ENCODE measurements at places on chromosomes 7 and 10.

DNA sequence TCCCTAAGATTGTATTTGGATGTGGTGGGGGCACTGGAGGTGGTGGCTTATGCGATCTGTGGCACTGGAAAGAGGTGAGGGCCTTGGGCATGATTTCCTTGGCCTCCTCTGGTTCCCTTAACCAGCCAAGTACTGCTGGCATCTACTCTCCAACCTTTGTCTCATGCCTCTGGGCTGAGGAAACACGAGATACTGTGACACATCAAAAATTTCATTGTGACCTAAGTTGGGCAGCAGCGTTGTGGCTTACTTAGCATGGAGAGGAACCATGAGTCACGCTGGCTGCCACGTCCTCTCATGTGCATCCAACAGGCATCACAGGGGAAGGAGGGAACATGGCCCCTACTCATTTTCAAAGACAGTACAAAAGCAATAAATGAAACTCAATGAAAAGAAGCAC, 29.7 kb upstream of the GSDME start:
- DNase-seq = peak; percentile 91

DNA sequence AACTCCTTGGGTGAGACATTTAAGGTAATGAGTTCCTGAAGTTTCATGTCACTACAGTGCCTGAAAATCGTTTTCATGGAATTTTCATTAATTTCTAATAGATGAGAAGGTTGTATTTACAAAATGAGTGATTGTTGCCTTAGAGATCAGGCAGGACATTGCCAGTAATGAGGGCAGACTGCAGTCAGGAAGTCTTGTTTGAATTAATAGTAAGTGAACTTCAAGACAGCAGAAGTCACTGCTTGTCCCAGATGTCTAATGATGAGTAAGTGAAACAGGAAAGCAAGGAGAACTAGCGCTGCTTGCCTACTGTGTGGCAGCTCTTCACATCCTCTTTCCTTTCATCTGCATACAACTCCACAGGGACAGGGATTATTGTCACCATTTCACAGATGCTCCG, 237.4 kb downstream of the BAMBI start:
- DNase-seq = no peak

GRCh38 chr7:106604303-106604924, 56.5 kb downstream of the CCDC71L start:
- DNase-seq = no peak

- no peak for DNase-seq
These were observed 149.5 kb downstream of the AHR start for GRCh38 chr7:17447728-17448478.

DNA sequence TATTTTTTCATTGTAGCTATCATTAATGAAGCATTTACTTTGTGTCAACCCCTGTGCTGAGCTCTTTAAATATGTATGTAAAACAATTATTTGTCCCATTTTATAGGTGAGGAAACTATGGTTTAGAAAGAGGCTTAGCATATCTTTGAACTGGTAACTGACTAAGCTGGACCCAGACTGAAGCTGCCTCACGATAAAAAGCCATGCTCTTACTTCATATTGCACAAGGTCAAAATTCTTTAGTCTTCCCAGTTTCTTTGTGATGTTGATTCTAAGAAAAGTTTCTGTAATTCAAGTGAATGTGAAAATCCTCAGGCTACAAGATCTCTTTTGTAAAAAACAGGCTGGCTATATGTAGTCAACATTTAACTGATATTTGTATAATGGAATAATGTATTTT, 46.6 kb upstream of the SLC16A12 start:
- no peak for DNase-seq

GRCh38 chr10:2225609-2226008, 488.3 kb upstream of the ADARB2 start:
- no peak for DNase-seq

GRCh38 chr7:139993169-139993568, 69.6 kb downstream of the PARP12 start:
- DNase-seq = no peak

- no peak for DNase-seq
These were observed 15.4 kb downstream of the ACSL5 start for GRCh38 chr10:112389271-112389822.

DNA sequence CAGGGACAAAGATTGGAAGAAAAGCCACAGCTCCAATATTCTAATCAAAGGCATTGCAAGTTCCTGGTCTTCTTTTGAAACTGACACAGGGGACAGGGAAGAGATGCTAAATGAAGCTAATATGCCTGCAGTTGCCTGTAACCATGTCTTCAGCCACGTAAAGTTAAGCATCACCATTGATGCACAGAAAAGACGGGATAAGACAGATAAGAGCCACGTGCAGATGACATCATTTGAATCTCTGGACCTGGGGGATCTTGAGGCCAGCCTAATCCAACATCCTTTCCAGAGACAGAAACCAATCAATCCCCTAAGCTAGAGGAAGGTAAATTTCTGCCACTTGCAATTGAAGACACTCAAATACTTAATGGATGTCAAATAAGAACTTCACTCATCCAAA, 93.4 kb downstream of the PIP4K2A start:
- no peak for DNase-seq

GRCh38 chr10:117429643-117430265, 54.5 kb upstream of the PDZD8 start:
- no peak for DNase-seq

All from AG04449 (cell line).